Cerebellum (tissue), 4 donors: ENCODE measurements at places on chromosomes 5 and 9.

- DNase-seq = peak; percentile 52
Observed at GRCh38 chr5:178287791-178288105, 55.1 kb upstream of the PHYKPL start.

- no peak for DNase-seq
Observed at GRCh38 chr9:36193023-36193422, 2.3 kb downstream of the CLTA start.

GRCh38 chr9:68907910-68908309 lies 106.0 kb downstream of the PRKACG start:
- DNase-seq = no peak

DNA sequence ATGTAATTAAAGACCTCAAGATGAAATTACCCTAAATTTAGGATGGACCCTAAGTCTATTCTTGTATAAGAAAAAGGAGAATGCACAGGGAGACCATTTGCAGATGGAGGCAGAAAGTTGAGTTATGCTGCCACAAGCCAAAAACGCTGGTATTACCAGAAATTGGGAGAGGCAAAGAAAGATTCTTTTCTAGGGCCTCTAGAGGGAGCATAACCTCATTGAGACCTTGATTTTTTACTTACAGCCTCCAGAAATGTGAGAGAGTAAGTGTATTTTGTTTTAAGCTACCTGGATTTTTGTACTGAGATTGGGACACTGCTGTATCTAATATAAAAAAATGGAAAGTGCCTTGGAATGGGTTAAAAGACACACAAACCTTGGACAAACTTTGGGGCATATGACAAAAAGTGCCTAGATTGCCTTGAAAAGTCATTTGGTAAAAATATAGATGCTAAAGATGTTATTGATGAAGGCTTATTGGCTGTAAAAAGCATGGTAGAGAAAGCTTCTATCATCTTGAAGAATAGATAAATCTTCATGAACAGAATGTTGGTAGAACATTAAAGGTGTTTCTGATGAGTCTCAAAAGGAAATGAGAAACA lies 174.7 kb upstream of the PRDM9 start:
- peak; percentile 0 for DNase-seq

DNA sequence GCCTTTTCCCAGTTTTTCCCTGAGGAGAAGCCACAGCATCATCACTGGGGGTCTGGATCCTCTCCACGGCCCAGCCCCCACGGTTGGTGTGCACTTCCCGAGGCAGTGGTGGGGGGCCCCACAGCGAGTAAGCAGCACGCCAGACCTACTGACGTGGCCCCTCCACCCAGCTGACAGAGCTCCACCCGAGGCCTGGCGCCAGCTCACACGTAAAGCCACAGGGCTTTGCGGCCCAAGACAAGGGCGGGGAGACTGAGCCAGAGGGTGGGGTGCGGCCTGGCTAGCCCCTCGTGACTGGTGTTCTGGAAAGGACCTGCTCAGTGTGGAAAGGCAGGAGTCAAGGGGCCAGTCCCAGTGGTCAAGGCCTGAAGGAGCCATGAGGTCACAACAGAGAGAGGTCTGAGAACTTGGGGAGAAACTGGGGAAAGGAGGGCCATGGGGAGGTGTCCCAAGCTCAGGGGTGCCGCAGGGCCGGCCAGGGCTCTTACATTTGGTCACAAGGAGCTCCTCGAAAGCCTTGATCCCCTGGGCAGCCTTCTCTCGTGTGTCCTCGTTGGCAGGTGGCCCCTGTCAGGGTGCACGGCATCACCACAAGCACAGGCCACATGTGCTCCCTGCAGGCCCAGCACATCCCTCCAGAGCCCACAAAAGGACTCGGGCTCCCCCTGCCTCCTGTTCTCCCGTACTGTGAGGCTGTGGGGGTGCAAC lies 5.5 kb downstream of the SNAPC4 start:
- DNase-seq = no peak

DNA sequence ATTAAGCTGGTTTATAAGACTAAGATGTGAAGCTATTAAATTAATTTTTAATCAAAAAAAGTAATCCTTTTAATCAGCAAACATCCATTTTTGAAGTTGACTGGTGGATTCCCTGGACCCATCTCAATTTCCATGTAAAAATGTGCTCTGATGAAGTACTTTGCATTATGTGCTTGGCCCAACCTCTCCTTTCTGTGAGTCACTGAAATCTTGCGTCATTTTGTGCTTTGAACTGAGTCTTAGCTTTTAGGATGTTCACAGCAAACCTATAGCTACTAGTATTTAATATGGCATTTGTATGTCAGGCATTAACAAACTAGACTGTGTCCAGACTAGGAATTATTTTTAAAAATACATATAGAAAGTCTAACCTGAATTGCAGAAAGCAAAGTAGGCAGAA lies 55.0 kb upstream of the CDH12 start:
- DNase-seq = no peak

DNA sequence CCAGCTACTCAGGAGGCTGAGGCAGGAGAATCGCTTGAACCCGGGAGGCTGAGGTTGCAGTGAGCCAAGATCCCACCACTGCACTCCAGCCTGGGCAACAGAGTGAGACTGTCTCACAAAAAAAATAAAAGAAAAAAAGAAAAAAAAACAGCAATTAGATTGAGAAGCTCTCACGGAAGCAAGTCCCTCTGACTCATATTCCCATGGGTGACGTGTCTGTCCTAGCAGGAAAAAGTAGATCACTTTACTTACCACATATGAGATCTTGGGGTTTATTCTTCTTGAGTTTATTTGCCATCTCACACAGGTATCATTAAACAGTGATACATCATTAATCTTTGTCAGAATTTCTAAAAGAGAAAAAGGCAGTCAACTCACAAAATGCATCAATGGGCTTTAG lies 62.6 kb downstream of the SUSD1 start:
- no peak for DNase-seq

- DNase-seq = peak; percentile 90
Observed at GRCh38 chr5:177446200-177447065, at the start of gene PRR7. Gene PRR7, plus strand, starts transcription at chr5:177446814. Its CDS starts 8,254 bp downstream, at chr5:177455068.

- DNase-seq = no peak
Observed at GRCh38 chr5:109038209-109038840, 290.6 kb downstream of the FER start.
